ENCODE measurements at places on chromosomes 12 and 14. TPM values are rescaled to one million over a fixed set of nuclear protein-coding genes. Genes with fewer than 3 reads are reported as not detected.

DNA sequence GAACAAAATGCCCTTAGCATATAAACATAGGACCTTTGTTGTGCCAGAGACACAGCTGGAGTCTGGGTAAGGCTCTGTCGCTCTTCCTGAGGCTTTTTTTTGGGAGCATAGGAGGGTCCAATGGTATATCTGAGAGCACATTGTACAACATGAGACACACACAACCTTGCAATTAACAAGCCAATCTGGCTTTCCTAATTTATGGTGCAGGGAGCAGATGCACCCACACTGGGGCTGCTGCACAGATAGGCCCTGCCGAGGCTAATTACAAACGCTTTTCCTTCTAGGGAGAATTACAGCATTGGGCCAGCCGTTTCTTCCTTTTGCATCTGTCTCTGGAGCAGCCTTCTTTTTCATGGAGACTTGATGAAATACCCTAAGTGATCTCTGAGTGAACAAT lies 75.0 kb upstream of the OVCH1 start:
- peaks cover 6% of the 10 kb centered on the region for H3K4me1 ChIP-seq
- H3K4me3 ChIP-seq: no peak overlapping the region
- H3K36me3 ChIP-seq: no peaks in the 10 kb centered on the region
- H3K27me3 ChIP-seq: no peaks in the 10 kb centered on the region

Gene FAM90A1
- not detected for total RNA-seq

DNA sequence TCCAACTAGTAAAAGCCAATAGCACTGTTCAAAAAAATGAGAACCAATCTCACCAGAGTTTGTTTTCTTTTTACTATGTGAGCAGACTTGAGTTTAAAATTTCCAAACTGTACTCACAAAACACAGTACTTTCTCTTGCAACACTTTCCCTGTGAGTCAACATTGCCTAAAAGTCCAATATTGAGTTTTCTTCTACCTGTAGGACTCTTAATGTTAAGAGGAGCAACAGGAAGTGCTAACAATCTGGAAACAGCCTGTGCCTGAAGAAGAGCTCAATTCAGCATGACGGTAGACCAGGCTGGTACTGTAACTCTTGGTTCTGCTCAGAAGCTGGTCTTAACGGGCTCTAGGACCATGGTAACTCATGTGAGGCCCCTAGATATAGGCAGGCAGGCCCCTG lies 144.3 kb downstream of the MED13L start:
- H3K27me3 ChIP-seq: no peaks in the 10 kb centered on the region
- no peaks in the 10 kb centered on the region for H3K36me3 ChIP-seq
- H3K4me1 ChIP-seq: peaks cover 34% of the 10 kb centered on the region
- no peak overlapping the region for H3K27ac ChIP-seq
- no peak for DNase-seq

DNA sequence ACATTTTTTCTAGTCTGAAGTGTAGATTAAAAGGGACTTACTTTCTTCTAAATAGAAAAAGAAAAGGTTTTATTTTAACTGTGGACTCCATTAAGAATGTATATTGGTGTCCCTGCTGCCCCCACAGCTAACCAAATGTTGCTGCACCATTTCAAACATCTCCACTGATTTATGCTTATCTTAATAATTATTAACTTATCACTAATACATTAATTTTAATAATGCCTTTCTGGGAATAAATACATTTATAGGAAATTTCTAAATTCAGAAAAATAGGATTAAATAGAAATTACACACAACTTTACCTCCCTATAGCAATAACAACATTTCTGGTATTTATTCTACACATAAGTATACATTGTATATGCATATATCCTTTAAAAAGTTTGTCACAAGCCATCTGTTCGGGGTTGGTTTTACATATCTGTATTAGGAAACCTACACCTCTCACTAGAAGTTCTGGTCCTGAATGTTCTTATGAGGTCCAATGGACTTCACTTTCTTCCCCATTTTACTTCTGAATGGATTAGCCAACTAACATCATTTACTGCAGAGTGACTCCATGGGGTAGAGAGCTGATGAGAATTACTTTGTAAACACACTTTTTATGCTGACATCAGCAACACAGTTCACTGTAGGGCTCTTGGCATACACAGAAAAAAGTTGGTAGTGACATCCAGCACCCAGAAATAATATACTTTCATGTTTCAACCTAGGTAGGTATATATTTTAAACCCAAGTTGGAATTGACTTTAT lies 9.4 kb upstream of the SELPLG start:
- H3K4me3 ChIP-seq: no peak overlapping the region
- peak; percentile 35 for DNase-seq
- H3K27ac ChIP-seq: peak overlapping the region; percentile 76
- H3K36me3 ChIP-seq: no peaks in the 10 kb centered on the region

DNA sequence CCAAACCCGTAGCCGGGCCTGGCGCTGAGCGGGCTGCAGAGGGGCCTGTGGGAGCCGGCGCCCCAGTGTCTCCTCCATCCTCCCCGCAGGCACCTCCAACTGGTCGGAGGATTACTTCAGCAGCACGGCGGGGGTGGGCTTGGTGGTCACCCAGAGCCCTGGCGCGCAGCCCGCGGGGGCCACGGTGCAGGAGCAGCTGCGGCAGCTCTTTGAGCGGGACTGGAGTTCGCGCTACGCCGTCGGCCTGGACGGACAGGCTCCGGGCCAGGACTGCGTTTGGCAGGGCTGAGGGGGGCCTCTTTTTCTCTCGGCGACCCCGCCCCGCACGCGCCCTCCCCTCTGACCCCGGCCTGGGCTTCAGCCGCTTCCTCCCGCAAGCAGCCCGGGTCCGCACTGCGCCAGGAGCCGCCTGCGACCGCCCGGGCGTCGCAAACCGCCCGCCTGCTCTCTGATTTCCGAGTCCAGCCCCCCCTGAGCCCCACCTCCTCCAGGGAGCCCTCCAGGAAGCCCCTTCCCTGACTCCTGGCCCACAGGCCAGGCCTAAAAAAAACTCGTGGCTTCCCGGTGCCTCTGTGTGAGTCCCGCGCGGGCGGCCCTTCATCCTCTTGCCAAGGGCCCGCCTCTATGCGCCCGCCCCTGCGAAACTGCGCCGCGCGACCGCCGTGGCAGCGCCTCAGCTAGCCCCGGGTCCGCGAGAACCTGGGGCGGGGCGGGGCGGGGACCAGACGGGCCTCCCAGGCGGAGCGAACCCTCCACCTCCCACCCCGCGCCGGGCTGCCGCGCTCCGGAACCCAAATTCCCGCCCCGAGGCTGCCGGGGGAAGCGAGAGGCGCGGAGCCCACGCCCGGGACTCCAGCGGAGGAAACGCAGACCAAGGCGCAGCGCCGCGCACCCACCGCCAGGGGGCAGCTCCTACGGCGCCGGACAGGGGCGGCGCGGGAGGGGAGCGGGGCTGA lies 8.3 kb downstream of the PLD4 start:
- no peaks in the 10 kb centered on the region for H3K36me3 ChIP-seq
- DNase-seq: peak; percentile 60
- no peak overlapping the region for H3K4me3 ChIP-seq
- H3K27ac ChIP-seq: no peak overlapping the region
- peaks cover 6% of the 10 kb centered on the region for H3K4me1 ChIP-seq
- peaks cover 11% of the 10 kb centered on the region for H3K27me3 ChIP-seq

Gene SIX6
- total RNA-seq: not detected
